ENCODE measurements at places on chromosomes 1 and 21. TPM values are rescaled to one million over a fixed set of nuclear protein-coding genes. Genes with fewer than 3 reads are reported as not detected.

Gene TNN
- 17.8 TPM for total RNA-seq

Gene HSPA6
- total RNA-seq: 105 TPM

Gene CCDC190
- total RNA-seq: 0.66 TPM

Gene QSOX1
- 44.4 TPM for total RNA-seq

Gene SEC16B
- total RNA-seq: 16.1 TPM

Gene C1orf210
- 0.44 TPM for total RNA-seq

Gene RXFP4
- total RNA-seq: not detected

Gene MIA3
- total RNA-seq: 69.7 TPM

Data from camera-type eye (tissue), 1 donor.